ENCODE measurements at places on chromosomes 4 and X.

DNA sequence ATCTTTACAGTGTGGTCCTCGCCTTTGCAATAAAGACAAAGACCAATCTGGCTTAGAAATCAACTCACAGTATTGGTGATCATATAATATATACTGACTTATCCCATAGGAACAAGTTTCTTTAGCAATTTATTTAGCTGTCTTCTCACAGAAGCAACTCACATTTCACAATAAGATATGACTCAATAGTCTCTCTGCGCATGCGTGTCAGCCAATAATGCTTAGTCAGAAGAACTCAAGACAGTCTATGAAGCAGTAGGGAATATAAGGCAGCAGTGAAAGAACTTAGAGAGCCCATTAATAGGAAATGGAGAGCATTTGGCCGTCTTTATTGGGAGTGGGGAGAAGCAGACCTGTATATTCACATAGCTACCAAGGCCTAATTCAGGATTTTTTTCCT, 216.7 kb downstream of the IL13RA2 start:
- no peak for DNase-seq

DNA sequence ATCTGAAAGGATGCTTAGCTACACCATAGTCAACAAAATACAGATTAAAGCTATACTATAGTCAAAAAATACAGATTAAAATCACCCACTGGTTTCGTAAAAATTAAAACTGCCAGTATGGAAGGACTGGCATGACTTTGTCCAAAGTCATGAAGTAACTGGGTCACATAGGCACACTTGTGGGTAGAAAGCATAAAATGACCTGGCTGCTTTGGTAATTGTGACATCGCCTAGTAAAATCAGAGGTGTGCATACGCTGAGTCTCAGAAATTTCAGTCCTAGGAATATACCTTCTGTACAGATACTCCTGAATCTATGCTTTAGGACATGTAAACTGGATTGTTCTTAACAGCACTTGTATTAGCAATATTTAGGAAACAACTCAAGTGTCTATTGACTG, 28.1 kb downstream of the CLNK start:
- no peak for DNase-seq

GRCh38 chr4:2125023-2125422, 65.9 kb downstream of the NAT8L start:
- DNase-seq = no peak

DNA sequence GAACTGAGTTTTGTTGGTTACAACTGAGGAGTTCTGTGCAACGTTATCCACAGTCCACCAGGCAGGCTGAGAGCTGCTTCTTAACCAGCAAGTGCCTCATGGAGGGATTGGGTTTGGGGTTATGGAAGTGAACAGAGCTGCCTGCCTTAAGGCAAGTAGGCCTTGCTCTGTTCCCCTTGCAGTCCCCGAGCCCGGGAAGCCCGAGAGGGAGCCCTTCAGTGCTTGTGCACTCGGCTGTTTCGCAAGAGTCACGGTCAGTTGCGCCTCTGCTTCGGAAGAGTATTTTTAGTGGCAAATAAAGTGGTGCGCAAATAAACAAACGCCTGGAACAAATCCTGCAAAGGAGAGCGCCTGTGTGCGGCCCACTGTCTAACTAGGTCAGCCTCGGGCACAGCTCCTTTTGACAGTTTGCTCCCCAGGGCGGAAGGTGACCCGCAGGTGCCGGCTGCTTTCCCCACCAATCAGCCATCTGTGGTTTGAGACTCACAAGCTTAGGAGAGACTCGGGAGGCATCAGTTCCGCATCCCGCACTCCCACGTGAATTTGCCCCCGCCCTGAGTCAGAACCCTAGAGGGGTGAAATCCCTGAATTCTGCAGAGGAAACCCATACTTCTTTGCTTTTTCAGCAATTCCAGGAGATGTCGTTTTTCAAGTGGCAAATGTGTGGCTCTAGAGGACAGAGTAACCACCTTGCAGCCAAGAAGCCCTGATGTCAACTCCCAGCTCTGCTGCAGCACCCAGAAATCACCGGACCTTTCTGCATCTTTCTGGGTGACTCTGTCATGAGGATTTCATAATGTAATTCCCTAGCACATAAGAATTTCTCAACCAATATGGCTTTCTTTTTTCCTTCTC, 56.8 kb downstream of the LGI2 start:
- no peak for DNase-seq

DNA sequence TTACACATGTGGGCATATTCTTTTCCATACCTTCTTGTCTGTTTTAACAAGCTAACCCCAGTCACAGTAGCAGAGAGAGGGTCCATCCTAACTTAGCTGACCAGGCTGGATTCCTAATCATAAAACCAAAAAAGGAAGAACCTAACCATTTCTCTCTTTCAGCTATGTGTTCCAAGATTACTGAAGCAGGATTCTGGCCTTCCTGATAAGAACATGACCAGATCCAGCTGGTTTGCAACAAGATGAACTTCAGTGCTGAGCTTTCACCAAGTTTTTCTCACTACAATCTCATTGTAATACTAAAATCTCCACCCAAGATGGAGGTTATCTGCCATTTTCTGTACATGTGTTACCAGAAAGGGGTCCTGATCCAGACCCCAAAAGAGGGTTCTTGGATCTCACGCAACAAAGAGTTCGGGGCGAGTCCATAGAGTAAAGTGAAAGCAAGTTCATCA, 20.4 kb upstream of the UBA6 start:
- no peak for DNase-seq

DNA sequence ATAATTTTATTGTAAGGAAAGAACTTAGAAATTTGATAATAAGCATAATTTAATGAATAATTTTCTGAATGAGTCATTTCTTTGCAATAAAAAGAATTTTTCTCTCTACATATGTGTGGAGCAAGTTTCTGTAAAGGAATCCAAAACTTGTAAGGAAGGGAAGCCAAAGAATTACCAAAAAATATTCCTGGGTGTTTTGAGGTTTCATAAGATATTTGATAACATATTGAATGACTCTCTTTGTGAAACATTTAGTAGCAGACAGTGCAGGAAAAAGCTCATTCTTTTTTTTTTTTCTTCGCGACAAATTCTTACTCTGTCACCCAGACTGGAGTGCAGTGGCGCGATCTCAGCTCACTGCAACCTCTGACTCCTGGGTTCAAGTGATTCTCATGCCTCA, 469.0 kb upstream of the MAGEB2 start:
- no peak for DNase-seq

GRCh38 chr4:6177587-6178197, 22.7 kb downstream of the JAKMIP1 start:
- no peak for DNase-seq

DNA sequence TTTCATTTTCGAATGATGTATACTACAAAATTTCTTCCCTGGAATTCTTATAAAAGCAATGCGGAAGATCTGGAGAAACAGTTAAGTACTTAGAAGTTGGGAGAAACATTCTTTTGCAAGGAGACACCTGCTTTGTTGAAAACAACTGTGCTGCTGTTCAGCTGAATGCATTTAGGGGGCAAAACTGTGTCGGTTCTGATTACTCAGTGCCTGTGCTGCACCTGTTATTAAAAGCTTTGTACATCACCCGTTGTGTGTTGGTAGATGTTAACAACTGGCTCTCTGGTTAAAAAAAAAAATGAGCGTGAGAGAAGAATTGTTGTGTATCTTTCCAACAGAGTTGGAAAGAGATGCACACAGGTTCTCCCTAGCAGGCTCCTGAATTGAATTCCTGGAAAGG, 184.1 kb upstream of the HHIP start:
- no peak for DNase-seq

DNA sequence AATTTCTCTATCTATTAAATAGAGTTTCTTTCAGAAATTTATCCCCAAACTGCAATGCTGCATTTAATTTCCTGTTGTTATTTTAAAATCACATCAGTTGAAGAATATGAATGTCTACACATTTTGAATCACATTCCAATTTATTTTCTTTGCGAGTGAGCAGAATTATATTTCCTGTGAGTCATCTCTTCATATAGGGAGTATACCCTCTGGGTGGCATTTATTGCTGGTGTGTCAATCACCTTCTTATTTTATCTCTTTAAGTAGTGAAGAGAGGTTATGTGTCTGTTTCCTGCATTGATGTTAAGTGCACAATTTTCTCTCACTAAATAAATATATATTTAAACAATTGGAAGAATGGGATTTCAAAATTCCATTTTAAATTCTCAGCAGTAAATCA, 511.0 kb upstream of the ATOH1 start:
- no peak for DNase-seq

- no peak for DNase-seq
Measured at GRCh38 chrX:72735561-72735960, 21.5 kb upstream of the PHKA1 start.

DNA sequence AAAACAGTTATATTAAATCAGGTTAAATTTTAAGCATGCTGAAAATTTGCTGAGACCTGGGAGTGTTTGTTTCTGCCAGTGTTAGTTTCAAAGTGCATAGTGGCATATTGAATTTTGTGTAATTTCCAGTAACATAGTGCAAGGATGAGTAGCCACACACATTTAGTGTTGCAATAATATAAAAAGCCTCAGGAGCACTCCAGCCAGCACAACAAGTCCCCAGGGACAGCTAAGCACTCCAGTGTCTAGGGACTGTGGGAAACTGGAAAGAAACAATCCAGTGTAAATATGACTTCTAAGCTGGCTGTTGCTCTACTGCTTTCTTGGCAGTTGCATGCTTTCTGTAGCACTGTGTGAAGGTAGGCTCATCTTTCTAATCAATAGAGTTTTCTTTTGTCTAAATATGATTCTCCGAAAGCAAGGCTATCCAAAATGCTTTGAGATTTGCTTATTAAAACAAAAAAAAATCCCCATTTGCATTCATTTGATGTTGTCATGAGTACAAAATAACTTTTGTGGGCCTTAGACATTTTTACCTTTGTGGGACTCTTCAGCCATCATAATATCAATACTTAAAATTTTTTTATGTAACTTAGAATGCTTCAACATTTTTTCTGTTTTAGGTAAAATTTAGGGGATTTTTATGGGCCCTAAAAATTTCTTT, 24.2 kb upstream of the CXCL2 start:
- peak; percentile 5 for DNase-seq

DNA sequence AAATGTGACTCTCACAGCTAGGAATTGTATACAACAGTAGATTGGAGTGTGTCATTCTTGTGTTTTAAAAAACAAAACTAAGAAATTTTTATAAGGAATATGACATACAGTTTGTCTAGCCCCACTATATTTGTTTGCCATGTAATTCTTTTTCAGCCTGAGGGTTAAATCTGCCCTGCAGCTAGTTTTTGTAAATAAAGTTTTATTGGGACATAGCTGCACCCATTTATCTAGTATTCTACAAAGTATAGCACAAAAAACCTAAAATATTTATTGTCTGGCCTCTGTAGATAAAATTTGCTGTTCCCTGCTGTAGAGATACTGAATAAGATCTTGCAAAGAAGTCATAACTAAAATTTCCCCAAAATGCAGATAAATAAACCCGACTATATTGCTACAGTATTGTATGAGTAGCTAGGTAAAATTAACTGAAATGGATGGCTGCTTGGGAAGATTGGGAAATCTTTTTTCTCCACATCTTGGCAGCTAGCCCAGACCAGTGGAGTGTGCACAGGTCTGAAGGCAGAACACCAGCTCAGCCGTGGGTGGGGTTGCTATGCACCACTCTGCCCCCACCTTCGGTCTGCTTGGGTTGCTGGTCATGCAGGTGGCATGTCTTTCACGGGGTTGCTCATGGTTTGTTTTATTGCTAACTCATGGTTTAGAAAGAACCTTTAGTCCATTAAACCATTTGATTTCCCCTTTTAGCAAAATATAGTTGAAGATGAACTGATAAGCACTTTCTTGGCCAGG, 127.9 kb downstream of the KLHL8 start:
- DNase-seq = no peak

DNA sequence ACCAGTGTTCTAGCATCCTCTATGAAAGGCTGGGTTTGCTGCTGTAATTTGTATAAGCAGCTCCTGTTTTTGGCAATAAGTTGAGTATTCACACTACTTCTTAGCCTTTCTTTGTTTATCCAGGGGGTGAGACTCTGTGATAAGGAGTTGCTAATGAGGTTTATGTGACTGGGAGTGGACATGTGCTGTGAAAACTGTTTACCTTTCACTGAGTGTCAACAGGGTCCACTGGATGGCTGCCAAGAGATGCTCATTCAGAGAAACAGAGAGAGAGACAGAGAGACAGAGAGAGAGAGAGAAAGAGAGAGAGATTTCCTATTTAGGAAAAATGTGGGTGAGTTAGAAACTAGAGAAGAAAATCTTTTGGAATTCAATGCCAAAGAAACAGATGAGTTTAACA, 233.9 kb downstream of the CHIC2 start:
- no peak for DNase-seq

- no peak for DNase-seq
Measured at GRCh38 chrX:110442635-110443034, 84.0 kb downstream of the RTL9 start.

DNA sequence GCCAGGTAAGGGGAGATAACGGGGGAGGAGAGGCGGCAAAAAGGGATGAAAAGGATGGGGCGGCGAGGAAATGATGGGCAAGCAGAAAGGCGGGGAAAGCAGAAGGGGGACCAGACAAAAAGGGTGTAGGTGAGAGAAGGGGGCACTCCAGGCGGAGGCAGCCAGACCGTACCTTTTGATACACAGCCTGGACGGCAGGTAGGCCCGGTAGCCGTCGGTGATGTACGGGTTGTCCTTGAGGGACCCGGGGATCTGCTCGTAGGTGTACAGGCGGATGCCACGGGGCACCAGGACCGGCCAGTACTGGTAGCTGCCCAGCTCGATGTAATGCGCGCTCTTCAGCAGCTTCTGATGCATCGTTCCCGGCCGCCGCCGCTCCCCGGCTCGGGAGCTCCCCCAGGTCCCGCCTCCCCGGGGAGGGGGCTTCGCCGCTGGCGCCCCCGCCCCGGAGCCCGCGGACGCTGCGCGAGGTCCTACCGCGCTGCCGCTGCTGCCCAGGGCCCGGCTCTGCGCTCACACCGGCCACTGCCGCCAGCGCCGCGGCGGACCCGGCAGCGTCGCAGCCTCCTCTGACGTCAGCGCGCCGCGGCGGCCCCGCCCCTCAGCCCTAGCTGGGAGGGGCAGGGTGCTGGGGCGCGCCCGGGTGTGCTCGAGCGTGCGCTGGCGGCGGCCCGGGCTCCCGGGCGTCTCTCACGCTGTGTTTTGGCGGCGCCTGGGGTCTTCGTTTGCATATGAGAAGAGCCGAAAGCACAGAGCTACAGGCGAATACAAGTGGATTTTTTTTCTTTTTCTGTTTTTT, at the start of gene PAQR3:
Gene PAQR3 (minus strand): TSS at position 571 of the 799 bp plus-strand sequence. CDS start 214 bp downstream, at position 357.
- peak; percentile 61 for DNase-seq

DNA sequence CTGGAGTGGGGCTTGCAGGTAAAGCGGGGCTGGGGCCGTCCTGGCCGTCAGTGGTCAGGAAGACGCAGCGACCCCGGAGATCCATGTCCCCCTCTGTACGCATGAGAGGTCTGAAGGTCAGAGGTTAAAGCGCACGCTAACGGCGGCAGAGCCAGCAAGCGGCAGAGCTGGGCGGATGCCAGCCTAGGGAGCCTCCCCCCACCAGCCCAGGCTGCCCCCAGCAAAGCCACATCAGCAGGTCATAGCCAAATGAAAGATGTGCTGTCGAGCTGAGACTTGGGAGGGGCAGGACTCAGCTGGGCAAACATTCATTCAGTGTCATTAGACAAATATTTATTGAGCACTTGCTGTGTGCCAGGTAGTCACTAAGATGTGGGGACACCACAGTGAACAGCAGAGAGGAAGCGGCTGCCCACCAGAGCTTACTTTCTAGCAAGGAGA, 593 bp upstream of the JAKMIP1 start:
- DNase-seq = no peak

- DNase-seq = no peak
Measured at GRCh38 chr4:84875636-84876371, 90.7 kb downstream of the WDFY3 start.

All from GOT3 (cell line).